WTC11 (cell line): ENCODE measurements at places on chromosomes 5 and 9. TPM values are rescaled to one million over a fixed set of nuclear protein-coding genes. Genes with fewer than 3 reads are reported as not detected.

DNA sequence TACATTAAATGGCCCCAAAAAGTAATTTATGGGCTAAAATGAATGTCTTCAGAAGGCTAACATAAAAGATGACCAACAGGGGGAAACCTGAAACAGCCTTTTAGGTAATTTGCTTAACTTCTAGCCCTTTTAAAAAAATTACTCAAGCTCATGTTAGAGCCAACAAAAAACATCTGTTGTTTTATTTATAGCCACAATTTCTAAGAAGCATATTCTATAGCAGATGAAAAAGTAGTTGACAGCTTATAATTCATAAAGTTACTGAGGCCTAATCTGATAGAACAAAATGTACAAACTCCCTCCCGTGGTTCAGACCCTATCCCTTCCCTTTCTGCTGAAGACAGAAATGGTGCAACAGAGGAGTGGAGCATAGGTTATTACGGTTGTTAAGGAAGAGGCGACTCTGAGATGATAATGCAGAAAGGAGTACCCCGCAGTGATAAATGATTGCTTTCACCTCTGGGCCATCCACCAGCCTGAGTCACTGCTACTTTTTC, 46.1 kb downstream of the PIK3R1 start:
- no peaks in the 10 kb centered on the region for H3K27me3 ChIP-seq
- H3K36me3 ChIP-seq, result peaks cover 7% of the 10 kb centered on the region; the same call in 1 of the 2 replicates
- H3K4me1 ChIP-seq, result no peaks in the 10 kb centered on the region
- no peak overlapping the region for H3K27ac ChIP-seq
- no peak for DNase-seq

GRCh38 chr9:114478871-114479270, 26.4 kb downstream of the WHRN start:
- H3K4me3 ChIP-seq, result no peak overlapping the region
- H3K36me3 ChIP-seq, result no peaks in the 10 kb centered on the region
- DNase-seq, result no peak
- H3K27ac ChIP-seq, result no peak overlapping the region

DNA sequence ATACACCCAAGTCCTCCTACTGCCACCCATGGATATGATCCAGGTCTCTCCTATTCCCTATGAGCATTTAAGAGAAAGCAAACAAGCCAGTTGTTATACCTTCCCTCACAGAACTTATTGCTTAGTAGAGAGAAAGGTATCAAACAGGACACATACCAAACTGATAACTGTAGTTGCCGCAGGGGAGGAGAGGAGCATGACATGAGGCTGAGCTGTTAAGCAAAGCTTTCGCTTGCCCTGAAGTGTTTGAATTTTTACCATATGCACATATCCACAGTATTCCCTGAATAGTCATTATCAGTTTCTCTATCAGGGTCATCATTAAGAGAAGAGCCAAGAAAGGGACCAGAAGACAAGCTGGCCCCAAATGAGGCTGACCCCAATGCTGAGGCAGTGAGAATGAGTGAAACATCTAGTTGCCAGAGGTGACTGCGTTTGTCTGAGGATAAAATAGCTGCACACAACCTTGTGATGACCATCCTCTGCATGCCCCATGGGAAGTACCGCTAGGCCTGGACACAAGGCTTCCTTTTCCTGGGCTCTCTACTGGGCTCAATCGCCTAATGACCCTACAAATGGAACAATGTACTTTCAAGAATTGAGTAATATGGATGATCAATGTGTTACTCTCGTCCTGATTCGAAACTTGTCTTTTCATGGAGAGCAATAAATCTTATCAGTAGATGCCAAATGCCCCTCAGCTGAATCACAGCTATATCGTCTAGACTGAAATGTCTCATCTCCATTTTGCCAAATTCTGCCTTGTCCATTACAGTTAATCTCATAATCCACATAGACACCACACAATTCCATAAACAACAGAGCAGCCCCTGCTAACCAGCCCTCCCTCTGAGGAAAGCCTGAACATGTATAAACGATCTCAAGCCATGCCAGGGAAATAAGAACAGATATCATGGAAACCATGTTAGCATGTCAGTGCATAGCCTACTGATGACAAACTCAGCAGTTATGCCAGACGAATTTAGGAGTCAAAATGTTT, 4.3 kb upstream of the IFNK start:
- no peaks in the 10 kb centered on the region for H3K27me3 ChIP-seq
- H3K4me3 ChIP-seq, result no peak overlapping the region
- no peak for DNase-seq
- H3K27ac ChIP-seq, result no peak overlapping the region

COL15A1 gene
- total RNA-seq, result 0.22 to 0.44 TPM (median 0.39 TPM) in 3 replicates

CNTNAP3B gene
- total RNA-seq, result 1.2 to 2.8 TPM (median 2.0 TPM) in 3 replicates
